Stimulated activated CD8-positive, alpha-beta memory T cell treated with anti-CD3 and anti-CD28 coated beads, Interleukin-2, amount 100 ng/mL, for 48 hours (primary cell): ENCODE measurements at places on chromosomes 6 and 20.

GRCh38 chr6:155200012-155200411 is 63.8 kb upstream of the CLDN20 start:
- DNase-seq: no peak

DNA sequence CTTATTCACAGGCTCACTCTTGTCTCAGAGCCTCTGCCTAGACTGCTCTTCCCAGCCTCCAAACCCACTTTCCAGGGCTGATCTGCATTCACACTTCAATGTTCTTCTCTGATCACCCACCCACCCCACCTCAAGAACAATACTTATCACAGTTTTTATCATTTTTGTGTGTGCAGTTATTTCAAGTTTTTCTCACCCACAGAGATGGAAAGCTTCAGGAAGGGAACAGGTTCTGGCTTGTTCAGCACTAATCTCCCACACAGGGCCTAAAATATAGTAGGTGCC is 160.9 kb downstream of the MRPL14 start:
- no peak for DNase-seq

DNA sequence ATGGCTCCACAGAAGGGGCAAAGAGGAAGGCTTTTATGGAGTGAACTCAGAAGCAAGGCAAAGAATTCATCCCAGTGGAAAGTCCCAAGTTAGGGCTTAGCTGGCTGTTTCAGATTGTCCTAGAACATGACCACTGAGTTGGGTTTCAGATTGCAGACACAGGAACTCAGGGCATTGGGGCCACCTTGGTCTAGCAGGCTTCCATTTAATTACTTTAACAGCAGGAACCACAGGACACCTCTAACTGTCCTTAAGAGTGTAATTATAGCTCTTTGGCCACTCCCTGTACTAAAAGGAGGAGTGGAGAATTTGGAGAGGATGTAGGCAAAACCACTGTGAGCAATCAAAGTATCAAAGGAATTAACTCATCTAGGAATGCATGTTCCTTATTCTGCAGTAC is 150.6 kb upstream of the AGPAT4 start:
- DNase-seq: no peak

GRCh38 chr20:45378191-45378590 is at the start of gene TP53TG5:
TSS of gene TP53TG5 (minus strand) at chr20:45378325. CDS start at chr20:45378236, 89 bp downstream.
- no peak for DNase-seq

DNA sequence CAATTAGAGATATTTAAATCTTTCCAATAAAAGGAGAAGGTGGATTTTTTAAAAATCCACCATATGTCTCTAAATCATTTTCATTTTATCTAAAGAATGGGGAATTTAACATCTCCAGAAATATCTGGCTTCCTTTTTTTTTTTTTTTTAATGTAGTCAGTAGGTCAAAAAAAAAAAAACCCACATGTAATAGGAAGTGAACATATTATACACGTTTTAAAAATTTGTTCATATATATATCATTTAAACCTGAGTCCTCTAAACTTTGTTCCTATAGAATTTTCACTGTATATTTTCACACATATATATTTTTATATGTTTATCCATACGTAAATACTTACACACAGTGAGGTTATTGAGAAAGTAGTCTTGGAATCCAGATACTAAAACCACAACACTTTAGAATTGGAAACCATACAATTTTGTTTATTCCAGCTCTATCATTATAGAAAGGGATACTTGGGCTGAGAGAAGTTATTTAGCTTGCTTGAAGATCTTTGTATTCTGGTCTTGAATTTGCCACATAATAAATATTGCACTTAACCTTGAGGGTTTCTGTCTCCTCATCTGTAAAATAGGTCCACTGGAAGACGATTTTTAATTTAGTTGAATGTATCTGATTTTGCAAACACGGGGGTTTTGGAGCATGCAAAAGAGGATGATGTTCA is 62.1 kb upstream of the ZNF217 start:
- no peak for DNase-seq

GRCh38 chr6:1179571-1180459 is 132.1 kb upstream of the FOXQ1 start:
- no peak for DNase-seq

DNA sequence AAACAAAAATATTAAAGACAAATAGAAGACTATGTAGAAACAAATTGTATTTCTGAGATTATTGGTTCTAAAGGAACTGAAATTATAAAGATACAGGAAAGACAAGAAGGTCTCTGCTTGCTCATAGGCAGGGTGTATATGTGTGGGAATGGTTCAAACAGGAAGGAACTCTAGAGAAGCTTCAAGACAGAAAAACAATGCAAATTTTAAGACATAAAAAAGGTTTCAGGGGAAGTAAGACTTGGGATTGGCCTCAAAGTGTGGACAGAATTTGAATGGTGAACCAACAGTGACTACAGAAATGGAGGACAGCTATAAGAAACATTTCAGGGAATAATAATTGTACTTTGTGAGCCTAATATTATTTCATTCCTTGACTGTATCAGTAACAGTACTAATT is 50.3 kb downstream of the OR2B2 start:
- no peak for DNase-seq

DNA sequence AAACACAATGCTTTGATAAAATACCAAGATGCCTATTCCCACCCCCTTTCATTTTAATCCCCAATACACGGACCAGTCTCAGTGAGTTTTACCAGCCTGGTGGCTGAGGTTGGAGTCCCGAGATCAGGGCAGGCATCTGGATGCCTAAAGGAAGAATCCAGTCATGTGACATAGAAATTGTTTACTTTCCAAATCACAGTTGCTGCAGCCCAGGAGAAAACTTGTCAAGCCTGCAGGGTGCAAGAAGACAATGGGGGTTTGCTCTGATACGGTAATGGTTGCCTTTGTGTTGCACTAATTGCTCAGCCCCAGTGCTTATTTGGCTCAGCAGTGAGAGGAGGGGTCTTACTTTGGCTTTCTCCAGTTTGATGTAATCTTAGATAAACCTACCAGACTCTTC is 308.5 kb upstream of the POU3F2 start:
- no peak for DNase-seq

GRCh38 chr6:159996626-159997497 is 28.0 kb downstream of the IGF2R start:
- no peak for DNase-seq

GRCh38 chr6:152117156-152118133 is 310.0 kb downstream of the ESR1 start:
- no peak for DNase-seq

GRCh38 chr6:8238773-8239683 is 136.7 kb upstream of the EEF1E1 start:
- no peak for DNase-seq

GRCh38 chr6:56047931-56048540 is 172.6 kb upstream of the BMP5 start:
- no peak for DNase-seq

DNA sequence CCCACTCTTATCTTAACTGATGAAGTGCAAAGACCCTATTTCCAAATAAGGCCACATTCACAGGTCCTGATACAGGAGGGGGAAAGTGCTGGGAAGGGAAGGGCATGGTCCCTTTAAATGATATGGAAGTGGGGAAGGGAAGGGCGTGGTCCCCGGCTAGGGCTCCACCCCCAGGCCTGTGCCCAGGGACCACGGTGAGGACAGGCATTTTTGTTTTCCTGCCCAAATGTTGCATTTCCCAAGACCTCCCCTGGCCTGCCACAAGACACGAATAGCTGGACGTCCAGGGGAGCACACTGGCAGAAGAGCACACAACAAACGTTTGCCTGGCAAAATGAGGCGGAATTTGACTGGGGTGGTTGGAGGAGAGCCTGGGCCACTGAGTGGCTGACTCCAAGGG is 16.1 kb upstream of the HFE start:
- no peak for DNase-seq

DNA sequence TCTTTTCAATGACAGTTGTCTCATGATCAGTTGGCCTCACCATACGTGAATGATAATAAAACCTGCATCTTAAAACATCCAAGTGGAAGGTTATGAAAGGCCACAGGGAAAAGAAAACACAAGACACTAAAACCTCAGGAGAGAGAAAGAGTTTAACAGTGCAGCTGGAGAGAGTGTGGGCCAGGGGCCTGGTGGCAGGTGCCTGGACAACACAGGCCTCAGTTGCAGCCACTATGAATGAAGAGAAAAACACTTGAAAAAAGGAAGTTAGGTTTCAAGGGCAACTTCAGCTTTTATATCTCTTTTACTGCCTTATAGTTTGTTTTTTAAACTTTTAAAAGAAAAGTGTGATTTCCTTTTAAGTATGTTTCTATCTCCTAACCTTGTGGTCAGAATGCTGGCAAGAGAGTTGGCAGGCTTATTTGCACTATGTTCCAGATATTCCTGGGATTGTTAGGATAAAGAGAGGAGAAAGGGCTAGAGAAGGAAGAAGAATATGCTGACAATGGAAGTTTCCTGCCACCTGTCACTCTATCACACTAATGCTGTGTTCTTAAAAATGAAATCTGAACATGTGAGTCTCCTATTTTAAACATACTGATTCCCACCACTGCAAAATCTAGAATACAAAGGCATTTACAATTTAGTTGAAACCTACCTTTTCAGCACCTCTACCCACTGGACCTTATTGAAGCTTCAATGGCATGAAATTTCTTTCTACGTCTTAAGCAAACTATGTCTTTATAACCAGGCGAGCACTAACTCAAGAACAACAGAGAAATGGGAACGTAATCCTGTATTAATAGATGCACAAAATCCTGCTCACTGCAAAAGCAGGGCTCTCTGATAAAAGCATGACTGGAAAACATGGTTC is 222.4 kb downstream of the CD83 start:
- DNase-seq: no peak

DNA sequence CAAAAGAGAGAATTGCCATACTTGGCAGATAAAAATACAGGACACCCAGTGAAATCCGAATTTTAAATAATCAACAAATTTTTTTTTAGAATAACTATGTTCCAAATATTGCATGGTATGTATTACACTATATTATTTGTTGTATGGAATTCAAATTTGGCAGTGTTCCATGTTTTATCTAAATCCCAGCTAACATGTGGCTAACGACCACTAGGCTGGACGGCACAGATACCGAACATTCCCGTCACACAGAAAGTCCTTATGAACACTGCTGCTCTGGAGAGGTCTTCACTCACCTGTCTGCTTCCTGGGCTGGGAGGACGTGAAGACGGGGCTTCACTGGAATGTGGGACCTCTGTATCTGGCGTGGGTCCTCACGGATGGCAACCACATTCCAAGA is 32.8 kb downstream of the SNX5 start:
- no peak for DNase-seq

DNA sequence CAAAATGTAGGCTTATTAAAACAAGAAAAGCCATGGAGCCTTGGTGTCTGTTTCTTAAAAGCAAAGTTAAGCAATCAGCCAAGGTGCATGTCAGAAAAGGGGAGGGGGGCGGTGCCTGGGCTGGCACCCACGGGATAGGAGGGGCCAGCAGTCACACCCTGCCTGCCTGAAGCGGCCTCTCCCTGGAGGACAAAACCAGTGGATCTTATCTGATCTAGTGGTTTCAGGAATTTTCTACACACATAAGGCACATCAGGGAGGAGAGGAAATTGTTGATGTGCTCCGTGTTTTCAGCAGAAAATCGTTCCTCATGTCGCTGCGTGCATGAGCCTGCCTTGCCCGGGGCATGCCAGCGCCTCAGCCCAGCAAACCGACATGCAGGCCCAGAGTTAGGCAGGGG is 276.4 kb downstream of the TAF4 start:
- DNase-seq: no peak

DNA sequence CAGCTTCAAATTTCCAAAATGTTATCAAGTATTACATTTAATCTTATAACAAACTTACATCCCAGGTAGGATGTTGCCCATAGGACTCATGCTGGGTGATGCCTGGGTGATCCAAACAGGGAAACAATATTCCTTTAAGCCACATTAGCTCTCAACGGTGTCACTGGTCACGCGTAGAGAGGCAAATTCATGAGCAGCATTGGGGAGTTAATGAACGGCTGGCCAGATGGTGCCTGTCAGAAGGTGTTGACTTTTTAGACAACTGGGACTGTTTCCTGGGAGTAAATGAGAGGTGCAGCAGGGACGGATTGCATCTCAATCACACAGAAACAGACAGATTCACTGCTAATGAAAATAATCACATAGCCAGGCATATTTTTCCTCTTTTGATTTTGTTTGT is 83.3 kb upstream of the ID4 start:
- DNase-seq: no peak

DNA sequence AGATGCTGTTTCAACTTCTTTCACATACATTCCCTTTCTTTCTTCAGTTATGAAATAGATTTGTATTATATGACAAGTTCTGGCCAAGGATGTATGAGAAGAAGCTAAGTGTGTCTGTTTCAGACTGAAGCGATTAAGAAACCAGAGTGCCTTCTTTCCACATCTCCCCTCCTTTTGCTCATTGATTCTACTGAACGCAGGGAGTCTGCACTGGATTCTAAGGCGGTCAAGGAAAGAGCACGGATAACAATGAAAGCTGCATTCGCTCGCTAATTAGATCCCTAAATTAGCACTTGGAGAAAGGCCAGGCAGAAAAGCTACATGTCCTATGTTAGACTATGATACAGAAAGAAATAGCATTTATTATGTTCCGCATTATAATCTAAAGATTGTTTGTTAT is 267.7 kb downstream of the HAO1 start:
- DNase-seq: no peak

GRCh38 chr20:22052025-22052650 is 346.7 kb downstream of the PAX1 start:
- no peak for DNase-seq

GRCh38 chr20:41889126-41889843 is 271.1 kb upstream of the CHD6 start:
- DNase-seq: no peak

GRCh38 chr6:125858427-125859320 is 67.9 kb downstream of the NCOA7 start:
- DNase-seq: no peak

DNA sequence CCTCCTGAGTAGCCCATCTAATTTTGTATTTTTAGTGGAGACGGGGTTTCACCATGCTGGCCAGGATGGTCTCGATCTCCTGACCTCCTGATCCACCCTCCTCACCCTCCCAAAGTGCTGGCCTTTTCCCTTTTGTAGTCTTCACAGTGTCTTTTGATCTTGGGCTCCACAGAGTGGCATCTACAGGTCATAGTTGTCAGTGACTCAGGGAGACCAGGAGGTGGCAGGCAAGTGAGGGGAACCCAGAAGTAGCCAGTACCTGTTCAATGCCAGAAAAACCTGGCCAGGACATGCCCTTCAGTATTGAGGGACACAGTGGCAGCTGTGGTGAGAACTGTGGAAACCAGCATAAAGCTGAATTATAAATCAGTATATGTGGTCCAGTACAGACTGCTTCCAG is 19.6 kb downstream of the RPP21 start:
- DNase-seq: no peak

GRCh38 chr20:23666189-23666588 is 22.6 kb downstream of the CST4 start:
- no peak for DNase-seq

- DNase-seq: no peak
These were observed 91.7 kb downstream of the GJA10 start for GRCh38 chr6:89985751-89986493.

DNA sequence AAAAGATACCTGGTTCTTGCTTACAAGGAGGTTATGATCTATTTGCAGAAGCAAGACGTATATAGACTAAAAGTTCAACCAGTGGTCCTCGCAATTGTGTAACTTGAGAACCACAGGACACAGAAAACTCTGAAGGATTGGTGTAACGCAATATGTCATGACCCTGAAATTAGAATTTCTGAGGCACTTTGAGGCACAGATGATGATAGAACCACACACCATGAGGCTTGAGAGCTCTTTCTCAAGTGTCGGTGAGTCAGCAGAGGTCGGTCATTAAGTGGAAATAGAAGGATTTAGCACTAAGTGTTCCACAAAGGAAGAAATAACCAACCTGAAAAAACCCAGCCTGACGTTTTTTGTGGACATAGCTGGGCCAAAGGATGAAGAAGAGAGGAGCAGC is 15.3 kb upstream of the CCN2 start:
- DNase-seq: no peak
